Stimulated activated CD4-positive, alpha-beta T cell treated with anti-CD3 and anti-CD28 coated beads, Interleukin-1b, Interleukin-23, amount 100 ng/mL, for 1 hour (primary cell): ENCODE measurements at places on chromosomes 4 and X.

DNA sequence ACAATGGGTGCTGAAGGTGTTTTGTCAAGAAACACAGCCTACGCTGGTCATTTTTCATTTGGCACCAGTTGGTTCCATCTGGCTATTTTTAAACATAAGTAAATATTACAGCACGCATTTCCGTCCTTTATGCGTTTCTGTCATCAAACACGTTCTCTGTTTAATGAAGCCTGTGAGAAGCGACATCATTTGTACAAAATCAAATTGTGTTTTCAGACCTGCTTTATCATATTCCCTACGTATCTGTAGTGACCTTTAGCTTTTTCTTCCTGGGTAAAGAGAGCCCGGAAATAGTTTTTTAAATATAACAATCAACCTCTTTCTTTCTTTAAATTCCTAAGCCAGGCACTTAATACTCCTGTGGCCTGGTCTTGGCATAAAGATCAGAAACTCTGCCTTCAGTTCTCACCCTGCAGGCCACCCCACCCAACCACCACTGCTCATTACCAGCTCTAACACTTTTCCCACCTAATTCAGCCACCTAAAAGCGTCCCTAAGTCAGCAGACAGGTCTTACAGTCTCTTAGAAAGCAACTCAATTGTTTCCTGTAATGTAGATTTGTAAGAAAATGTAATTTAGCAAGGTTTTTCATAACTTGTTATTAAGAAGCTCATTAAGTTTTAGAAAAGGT, 30.4 kb downstream of the ACSL1 start:
- DNase-seq = no peak

GRCh38 chr4:175954685-175955084, 111.0 kb upstream of the WDR17 start:
- DNase-seq = no peak

GRCh38 chr4:14168919-14169318, 541.4 kb upstream of the BOD1L1 start:
- DNase-seq = no peak

- no peak for DNase-seq
These were observed 313.0 kb upstream of the GRID2 start for GRCh38 chr4:91990726-91991125.

GRCh38 chrX:68079961-68080360, 353.3 kb downstream of the OPHN1 start:
- no peak for DNase-seq

- no peak for DNase-seq
These were observed 23.5 kb upstream of the NFKB1 start for GRCh38 chr4:102477657-102478056.

- no peak for DNase-seq
These were observed 138.8 kb downstream of the DTHD1 start for GRCh38 chr4:36420111-36420679.

- no peak for DNase-seq
These were observed 5.8 kb upstream of the CTSO start for GRCh38 chr4:155959417-155959816.

- no peak for DNase-seq
These were observed 6.5 kb downstream of the ZFYVE28 start for GRCh38 chr4:2411786-2412510.
